DMS53 (cell line): ENCODE measurements at places on chromosomes 3 and 15.

DNA sequence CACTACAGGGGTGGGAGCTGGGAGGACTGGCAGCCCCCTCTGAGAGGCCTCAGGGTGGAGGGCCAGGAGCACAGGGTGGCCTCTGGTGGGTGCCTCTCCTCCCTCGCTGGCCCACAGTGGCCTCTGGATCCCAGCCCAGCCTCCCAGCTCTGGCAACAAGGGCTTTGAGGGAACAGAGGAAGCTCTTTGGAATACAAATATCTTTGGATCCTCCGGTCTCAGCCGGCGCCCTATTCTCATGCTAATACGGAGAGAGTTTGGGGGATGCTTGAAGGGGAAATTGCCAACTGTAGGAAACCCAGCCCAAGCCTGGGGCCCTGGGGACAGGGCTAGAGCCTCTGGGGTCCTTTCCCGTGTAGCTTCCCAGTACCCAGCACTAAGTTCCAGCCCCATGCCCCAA lies 33.4 kb upstream of the INSYN1 start:
- DNase-seq: no peak

DNA sequence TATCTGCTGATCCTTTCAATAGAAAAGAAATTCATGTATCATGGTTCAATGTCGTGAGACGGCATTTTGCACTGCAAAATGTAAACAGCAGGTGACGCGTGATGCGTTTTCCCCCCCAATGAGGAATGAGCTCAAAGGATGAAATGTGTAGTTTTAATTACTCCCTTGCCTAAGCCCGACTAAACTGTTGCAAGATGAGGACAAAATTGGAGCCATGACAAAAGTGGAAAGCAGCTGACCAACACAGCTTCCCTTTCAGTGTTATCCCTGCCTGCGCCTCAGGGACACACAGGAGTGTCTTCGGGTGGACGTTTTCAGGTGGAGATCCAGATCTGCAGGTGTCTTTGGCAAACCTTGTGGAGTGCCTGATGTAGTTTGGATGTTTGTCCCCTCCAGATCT lies 92.0 kb downstream of the GABRG3 start:
- peak; percentile 83 for DNase-seq

DNA sequence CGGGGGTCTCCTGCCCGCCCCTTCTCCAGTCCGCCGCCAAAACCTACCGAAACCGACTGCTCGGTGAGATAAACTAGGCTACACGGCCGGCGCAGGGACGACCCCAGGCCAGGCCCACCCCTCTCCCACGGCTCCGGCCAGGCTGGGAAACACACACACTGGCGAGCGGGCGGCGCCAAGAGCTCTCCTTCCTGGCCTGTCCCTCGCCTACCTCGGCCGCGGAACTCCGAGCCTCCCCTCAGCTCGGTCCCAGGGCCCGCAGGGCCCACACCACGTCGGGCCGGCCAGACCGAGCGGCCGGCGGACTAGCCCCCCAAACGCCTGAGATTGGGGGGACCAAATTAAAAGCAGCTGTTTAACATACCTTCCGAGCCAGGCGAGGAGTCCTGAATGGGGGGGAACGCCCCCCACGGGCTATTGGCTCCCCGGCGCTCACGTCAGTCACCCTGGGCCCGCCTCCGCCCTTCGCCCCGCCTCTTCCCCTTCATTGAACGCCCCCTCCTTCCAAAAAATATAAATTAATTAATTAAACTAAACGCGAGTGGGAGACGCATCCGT lies 4.0 kb upstream of the SIN3A start:
- peak; percentile 83 for DNase-seq

- no peak for DNase-seq
These were observed 15.3 kb upstream of the PTPN23 start for GRCh38 chr3:47365213-47366153.

- peak; percentile 67 for DNase-seq
These were observed 1.6 kb upstream of the PPM1L start for GRCh38 chr3:160754371-160754854.

- no peak for DNase-seq
These were observed 624.4 kb upstream of the BCHE start for GRCh38 chr3:166461626-166462025.

DNA sequence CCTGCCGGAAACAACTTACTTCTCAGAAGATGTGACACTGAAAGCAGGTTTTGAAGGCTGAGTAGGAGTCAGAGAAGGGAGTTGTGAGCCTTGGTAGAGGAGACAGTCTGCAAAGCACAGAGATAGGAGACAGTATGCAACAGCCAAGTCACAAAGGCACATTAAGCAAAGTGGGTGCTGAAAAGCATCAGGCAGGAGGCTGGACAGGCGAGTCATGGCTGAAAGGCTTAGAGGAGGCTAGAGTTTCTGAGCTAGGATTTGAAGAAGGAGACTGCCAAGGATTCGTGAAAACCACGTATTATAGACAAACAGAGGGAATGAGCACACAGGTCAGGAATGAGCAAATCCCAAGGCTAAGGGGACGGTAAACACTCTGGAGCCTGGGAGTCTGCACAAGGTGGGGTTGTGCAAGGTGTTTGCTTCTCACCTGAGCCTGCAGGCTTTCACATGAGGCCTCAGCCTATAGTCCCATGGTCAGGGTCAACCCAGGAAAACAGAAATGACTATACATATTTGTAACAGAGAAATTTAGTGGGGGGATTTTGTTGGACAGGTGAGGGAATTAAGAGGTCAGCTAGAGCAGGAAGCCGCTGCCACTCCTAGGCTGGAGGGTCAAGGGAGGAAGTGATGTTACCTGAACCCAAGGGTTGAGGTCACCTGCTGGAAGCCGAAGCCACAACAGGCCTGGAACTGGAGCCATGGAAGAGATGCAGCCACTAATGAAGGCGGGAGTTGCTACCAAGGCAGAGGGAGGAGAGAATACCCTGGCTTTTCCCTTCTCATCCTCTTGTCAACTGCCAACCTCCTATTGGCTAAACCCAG lies 23.1 kb upstream of the TRIM71 start:
- peak; percentile 3 for DNase-seq

- no peak for DNase-seq
These were observed 220.8 kb downstream of the MTHFS start for GRCh38 chr15:79675982-79676381.

DNA sequence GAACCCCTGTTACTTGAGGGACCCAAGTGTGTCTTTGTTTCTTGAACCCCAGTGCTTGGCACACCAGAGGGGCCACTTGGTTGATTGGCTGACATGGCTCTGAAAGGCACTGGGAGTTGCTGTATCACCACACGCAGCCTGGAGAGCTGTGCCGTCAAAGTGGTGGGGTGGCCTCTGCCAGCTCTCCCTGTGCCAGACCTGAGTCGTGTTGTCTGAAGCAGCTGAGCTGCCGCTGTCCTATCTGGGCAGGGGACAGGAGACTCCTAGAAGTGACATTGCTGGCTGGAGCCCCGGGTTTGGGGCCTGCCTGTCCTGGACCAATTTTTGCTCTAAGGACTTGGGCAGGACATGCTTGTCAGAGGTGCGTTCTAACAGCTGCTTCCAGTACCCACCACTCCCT lies 5.5 kb upstream of the SNX22 start:
- DNase-seq: no peak

DNA sequence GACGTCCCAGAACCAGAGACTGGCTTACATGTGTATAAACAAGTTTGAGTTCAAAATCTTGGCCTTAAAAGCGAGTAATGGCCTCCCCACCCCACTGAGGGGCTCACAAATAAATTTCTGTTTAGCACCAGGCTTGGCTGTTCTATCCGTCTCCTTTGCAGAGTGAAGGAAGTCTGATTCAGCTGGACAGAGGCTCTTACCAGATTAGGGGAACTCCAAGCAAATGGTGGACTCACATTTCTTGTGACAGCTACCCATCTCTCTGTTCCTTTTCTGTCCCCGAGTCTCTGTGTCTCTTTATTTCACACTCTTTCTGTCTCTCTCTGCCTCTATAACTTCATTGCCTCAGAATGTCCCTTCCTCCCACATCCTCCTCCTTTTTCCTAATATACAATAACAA lies 62.7 kb downstream of the DGKG start:
- peak; percentile 41 for DNase-seq
